Stimulated activated CD4-positive, alpha-beta T cell treated with anti-CD3 and anti-CD28 coated beads, Interleukin-12 subunit alpha, Interleukin-12 subunit beta, amount 100 ng/mL, for 48 hours (primary cell): ENCODE measurements at places on chromosomes 1 and 21.

DNA sequence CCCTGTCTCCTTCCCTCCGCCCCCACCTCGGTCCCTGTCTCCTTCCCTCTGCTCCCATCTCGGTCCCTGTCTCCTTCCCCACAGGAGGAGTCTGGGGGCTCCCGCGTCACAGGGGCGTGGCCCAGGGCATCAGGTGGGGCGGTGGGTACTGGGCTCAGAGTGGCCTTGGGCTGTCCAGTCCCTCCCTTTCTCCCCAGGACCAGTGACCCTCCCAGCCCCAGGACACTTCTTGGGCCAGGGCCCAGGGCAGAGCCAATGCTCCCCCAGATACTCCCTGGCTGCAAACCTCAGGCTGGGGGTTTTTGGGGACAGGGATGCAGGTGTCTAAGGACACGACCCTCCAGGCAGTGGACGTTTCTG, 6.8 kb upstream of the RNF223 start:
- DNase-seq = no peak

- no peak for DNase-seq
Measured at GRCh38 chr1:4425892-4426291, 228.5 kb upstream of the AJAP1 start.

- no peak for DNase-seq
Measured at GRCh38 chr1:13763991-13764390, 64.0 kb downstream of the PRDM2 start.

DNA sequence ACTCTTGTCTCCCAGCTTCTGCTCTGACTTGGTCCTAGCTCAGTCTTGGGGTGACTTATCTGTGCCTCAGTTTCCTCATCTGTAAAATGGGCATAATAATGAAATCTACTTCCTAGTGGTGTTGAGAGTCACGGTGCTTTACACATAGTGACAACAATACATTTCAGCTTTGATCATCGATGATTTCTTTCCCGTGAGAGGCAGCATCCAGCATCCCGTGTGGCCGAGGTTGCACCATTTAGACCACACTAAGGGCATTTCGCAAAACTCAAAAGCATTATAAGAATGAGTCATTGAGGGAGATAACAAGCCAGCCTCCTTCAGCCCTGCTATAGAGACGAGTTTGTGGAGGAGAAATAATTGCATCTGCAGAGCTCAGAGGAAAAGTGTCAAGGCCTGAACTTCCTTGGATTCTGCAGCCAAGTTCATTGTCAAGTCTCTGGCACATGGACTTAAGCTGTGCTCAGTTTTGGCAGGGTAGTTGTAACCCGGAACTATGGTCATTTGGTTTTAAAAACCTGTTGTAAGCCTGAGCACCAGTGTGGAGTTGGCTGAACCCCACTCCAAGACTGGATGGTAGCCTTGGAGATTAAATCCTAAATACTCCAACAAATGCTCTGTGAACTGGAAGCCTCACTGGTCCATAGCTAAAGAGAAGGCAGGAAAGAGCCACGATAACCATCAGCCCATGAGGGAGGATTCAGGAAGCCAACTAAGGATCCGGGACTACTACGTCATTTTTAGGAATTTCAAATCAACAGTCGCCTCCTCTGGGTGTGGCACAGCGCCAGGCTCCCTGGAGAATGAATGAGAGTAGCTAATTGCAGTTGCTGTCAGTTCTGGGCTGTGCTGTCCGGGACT, 64.2 kb downstream of the TCP10L start:
- no peak for DNase-seq

- DNase-seq = no peak
Measured at GRCh38 chr1:81307786-81308185, 492.9 kb upstream of the ADGRL2 start.

GRCh38 chr21:29812947-29813346, 126.8 kb downstream of the GRIK1 start:
- DNase-seq = no peak

GRCh38 chr1:2018217-2019171, 651 bp upstream of the GABRD start:
- no peak for DNase-seq

DNA sequence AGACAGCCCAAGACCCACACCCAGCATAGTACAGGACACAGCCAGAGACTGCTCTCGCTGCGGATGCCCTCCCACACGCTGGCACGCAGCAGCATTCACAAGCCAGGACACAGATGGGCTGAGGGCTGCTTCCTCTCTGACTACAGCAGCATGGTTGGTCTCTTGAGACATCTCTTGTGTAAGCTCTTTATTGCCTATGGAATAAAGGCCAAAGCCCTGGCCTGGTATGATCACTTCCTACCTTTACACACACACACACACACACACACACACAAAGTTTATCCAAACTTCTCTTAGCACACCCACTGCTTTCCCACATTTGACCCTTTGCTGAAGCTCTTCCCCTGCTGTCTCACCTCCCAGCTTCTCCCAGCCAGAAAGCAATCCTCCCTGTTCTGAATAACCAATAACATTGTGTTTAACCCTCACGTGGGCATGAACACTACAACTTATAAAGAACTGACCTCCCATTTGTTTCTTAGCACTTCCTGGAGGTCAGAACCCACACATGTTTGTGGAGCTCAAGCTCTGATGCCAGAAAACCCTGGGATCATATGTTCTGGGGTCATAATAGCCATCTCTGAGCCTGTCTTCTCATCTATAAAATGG, 1.2 kb upstream of the LUZP1 start:
- DNase-seq = no peak

- no peak for DNase-seq
Measured at GRCh38 chr1:80639777-80640533, 1160.8 kb upstream of the ADGRL2 start.

GRCh38 chr1:112263453-112263852, 132.6 kb upstream of the CTTNBP2NL start:
- no peak for DNase-seq
